Camera-type eye (tissue), 1 donor: ENCODE measurements at places on chromosomes 16 and 17. TPM values are rescaled to one million over a fixed set of nuclear protein-coding genes. Genes with fewer than 3 reads are reported as not detected.

SNX11 gene
- 15.9 TPM for total RNA-seq

CCL3 gene
- total RNA-seq = 1.3 TPM

C17orf107 gene
- 9.5 TPM for total RNA-seq

RGS9 gene
- total RNA-seq = 20.2 TPM

ASIC2 gene
- total RNA-seq = 11.5 TPM

GRAP gene
- 2.5 TPM for total RNA-seq

HSD17B2 gene
- total RNA-seq = 34.0 TPM

RNF112 gene
- 5.4 TPM for total RNA-seq

RASL10B gene
- 4.1 TPM for total RNA-seq

TSPOAP1 gene
- total RNA-seq = 52.3 TPM

PSMD3 gene
- 75.3 TPM for total RNA-seq

CTRB1 gene
- not detected for total RNA-seq

HOXB3 gene
- total RNA-seq = 0.22 TPM

MT1F gene
- 0.77 TPM for total RNA-seq

CLEC18A gene
- total RNA-seq = 6.9 TPM

P2RX5 gene
- 3.0 TPM for total RNA-seq

CPHXL gene
- total RNA-seq = not detected

ACOX1 gene
- total RNA-seq = 75.3 TPM

TBC1D3B gene
- 4.7 TPM for total RNA-seq

SLFN11 gene
- total RNA-seq = 14.7 TPM

TBC1D3D gene
- 5.3 TPM for total RNA-seq

CDH15 gene
- total RNA-seq = 4.2 TPM

CD300A gene
- total RNA-seq = 1.8 TPM
